Fibroblast of mammary gland (primary cell): ENCODE measurements at places on chromosomes 1 and 21.
A peak's percentile ranks its signal among the peaks of the same experiment; 100 is the strongest.

DNA sequence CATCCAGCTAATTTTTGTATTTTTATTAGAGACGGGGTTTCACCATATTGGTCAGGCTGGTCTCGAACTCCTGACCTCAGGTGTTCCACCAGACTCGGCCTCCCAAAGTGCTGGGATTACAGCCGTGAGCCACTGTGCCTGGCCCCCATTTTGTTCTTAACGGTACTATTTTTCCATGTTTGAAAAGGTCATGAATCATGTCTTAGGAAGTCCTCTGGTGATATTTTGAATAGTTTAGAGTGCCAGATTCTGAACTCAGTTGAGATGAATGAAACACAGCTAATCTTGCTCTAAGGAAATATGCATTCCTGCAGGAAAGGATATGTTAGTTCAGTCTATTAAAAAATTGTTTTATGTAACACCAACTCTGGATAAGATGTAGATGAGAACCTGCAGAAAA, 62.6 kb upstream of the ATP2B4 start:
- no peak for DNase-seq

DNA sequence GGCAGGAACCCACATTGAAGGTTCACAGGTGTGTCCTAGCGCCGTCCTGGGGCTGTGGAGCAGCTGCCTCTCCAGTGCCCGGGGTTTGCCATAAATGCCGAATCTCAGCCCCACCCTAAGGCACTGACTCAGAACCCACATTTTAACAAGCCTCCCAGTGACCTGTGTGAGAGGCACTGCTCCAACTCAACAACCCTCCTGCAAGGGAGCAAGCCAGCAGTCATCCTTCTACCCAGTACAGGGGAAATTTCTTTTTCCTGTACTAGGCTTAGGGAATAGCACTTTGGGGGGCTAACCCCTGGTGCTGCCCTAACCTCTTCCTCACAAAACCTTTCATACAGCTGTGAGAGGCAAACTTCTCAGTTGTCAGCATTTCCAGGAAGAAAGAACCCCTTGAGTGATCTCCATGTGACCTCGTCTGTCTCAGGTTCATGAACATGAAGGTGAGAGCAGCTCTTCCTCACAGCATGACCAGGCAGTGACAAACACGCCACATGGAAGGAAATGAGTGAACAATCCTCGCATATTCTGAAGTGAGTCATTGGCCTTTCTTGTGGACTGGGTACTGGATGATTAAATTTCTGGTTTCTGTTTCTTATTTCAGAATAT, 11.4 kb upstream of the BCAR3 start:
- DNase-seq: peak; percentile 90

DNA sequence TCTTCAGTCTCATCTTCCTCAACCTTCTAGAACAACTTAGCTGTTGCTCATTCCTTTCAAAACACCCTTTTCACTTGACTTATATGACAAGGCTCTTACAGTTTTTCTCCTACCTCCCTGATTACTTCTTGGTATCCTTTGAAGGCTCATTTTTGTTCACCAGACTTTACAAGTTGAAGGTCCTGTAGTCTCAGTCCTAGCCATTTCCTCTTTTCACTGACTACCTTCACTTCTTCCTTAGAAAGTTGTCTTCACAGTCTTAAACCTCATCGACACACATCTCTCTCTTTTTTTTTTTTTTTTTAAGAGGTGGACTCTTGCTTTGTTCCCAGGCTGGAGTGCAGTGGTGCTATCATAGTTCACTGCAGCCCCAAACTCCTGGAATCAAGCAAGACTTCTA, 6.6 kb upstream of the TP53BP2 start:
- no peak for DNase-seq

- DNase-seq: no peak
These were observed 14.6 kb downstream of the SLC35E2B start for GRCh38 chr1:1677718-1678580.

- DNase-seq: no peak
These were observed 293.3 kb upstream of the NR5A2 start for GRCh38 chr1:199734186-199734585.

DNA sequence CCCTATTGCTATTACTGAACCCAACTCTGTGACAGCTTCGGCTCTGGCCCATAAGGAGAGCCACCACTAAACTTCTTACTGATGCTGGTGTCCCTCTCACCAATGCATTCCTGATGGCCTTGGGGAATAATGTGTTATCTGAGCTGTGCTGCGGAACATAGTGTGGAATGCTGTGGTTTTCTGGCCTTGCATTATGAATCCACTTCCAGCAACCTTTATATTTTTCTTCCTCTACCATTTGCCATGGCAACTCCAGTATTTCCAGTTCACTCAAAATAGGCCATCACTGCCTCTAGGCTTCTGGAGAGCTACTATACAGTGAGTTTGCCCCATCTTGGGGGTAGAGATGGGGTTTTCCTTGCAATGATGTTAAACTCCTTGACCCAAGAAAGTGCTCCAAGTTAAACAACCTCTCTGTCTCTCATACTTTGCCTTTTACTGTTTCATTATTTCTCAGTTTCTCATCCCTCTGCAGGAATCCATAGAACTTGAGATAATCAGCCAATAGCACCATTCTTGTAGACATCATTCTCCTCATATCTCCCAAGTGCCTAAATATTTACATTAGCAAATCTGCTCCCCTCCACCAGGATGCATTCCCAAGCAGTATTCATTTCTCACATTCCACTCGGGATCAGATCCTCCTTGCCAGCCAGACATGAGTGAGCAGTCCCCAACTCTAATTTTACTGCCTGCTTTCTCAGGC, 11.1 kb upstream of the RAVER2 start:
- no peak for DNase-seq

- no peak for DNase-seq
These were observed 17.0 kb upstream of the GPR37L1 start for GRCh38 chr1:202105571-202106339.

- no peak for DNase-seq
These were observed 56.1 kb downstream of the ATP2B4 start for GRCh38 chr1:203682473-203683383.

- DNase-seq: peak; percentile 41
These were observed 25.0 kb upstream of the LAPTM5 start for GRCh38 chr1:30782361-30783255.

- no peak for DNase-seq
These were observed 507.0 kb downstream of the AJAP1 start for GRCh38 chr1:5161372-5161771.

GRCh38 chr1:176693697-176694329, 230.8 kb downstream of the PAPPA2 start:
- peak; percentile 59 for DNase-seq

GRCh38 chr1:236065509-236066005, 667 bp upstream of the NID1 start:
- no peak for DNase-seq

GRCh38 chr1:184929711-184930202, 44.6 kb downstream of the NIBAN1 start:
- no peak for DNase-seq

- DNase-seq: no peak
These were observed 4.7 kb downstream of the UROD start for GRCh38 chr1:45016767-45017166.

GRCh38 chr1:61120246-61120840, 38.0 kb downstream of the NFIA start:
- DNase-seq: no peak

- DNase-seq: no peak
These were observed 10.0 kb downstream of the SCNN1D start for GRCh38 chr1:1290238-1290731.

DNA sequence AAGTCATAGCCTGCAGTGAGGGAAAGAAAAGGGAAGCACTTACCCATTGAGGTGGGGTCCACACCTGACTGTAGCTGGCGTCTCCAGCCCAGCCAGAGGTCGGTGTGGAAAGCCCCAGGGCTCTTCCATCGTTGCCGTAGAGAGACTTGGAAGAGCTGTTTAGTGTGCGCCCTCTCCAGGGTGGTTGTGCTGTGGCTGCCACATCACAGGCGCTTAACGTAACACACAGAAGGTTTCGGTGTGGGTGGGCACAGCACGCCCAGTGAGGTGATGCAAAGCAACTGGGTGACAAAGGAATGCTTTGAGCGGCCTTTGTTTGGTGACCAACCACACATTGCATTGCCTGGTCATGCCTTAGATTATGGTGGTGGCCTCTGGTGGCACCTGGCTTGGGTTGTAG, 36.8 kb upstream of the KIF1B start:
- DNase-seq: no peak

GRCh38 chr1:216535751-216536150, 112.5 kb upstream of the USH2A start:
- no peak for DNase-seq

DNA sequence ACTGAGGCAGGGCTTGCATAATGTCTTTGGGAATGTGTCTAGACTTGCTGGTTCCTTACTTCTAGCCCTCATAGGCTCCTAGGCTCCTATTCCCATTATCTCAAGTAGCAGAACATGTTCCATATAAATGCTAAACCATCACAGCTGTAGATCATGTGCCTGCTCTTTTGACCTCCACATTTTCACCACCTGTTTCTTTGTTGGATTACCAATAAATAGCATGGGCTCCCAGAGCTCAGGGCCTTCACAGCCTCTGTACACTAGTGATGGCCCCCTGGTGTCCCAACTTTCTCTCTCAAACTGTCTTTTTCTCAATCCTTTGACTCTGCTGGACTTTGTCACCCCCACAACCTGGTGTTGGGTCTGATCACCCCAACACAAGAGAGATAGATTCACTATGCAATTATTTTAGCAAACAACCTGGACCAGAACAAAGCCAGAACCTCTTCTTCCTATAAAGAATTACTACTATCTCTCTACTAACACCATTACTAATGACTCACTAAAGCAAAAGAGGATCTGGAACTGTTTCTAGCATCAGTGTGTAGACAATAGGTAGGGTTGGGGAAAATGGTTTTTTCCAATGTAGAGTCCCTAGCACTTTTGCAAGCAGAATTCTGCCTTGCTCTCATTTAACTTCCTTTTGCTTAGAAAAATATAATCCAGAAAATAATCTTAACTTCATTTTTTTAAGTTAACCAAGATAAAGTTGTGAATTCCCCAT, 51.7 kb downstream of the WLS start:
- DNase-seq: no peak

- no peak for DNase-seq
These were observed 48.5 kb upstream of the LRRN2 start for GRCh38 chr1:204733869-204734596.

DNA sequence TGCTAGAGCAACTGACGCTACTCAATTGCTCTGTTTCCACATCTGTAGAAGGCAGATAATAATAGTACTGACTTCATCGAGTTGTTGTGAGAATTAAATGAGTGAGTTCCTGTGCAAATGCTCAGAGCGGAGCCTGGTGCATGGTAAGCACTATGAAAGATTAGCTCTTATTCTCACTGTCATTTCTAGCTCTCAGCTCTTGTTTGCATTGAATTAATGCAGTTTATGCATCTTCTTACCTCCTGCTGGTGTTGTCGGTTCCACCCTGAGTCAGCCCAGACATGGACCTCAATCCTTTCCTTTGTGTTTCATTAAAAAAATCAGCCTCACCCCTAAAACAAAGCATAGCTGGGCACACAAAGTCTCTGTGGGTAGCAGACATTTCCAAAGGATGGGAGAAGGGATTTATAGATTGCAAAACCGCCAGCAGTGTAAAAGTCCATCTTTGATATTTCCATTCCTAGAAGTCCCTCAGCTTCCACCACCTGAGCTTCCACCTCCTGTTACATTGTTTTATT, 254.4 kb upstream of the CSF3R start:
- DNase-seq: no peak

DNA sequence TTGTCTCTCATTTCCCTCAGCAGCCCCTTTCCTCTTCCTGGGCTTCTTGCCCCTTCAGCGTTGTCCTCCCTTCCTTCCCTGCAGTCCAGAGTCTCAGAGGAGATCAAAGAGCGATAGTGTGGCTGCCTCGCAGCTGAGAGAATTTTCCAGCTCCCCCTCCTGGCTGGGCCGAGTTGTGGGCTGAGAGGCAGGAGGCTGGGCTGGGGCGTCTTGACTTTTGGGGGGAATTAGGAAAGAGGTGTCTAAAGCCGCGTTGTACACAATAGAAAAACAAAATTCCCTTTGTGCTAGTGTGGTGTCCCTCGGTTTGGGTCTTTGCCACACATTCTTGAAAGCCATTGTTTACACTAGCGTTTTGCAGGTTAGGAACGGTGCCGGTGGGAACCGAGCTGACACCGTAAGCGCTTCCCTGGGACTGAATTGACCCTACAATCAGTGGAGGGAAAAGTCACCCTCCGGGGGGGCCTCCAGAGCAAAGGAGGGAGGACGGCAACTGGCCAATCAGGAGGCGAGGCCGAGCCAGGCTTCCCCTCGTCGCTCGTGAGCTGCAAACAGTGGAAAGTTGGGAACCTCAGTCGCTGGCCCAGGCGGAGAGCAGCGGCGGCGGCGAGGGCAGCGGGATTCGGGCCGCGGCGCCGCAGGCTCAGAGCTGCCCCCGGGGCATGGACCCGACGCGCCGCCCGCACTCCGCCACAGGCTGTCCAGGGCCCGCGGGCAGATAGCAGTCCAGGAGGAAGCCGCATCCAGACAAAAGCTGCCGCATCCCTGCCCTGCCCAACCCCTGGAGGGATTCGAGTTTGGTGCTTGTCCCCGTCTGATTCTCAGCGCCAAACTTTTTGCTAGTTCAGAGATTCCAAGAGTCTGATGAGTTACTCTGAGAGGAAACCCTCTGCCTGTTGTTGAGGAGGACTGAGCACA, at the start of gene HMCN1:
HMCN1 (plus strand) TSS at position 574 of the 918 bp plus-strand sequence. CDS start 389 bp downstream, outside the sequence.
- DNase-seq: peak; percentile 72

DNA sequence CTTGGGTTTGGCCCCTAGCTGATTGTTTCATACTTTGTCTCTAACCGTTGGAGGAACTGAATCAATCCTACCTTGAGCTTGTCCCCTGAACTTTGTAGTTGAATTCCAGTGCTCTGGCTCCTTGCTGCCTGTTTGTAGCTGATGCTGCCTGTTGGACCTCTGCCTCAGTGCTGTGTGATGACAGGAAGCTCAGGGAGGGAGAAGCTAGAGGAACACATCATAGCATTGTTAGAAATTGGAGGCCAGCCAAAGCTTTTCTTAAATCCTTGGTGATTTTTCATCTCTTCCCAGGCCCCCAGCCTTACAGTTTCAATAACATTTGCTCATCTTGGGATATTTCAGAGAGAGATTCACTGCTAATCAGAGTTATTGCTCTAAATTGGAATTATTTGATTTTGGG, 34.0 kb downstream of the MACF1 start:
- DNase-seq: peak; percentile 83

- peak; percentile 97 for DNase-seq
These were observed at the start of the genes C1orf50 and P3H1 for GRCh38 chr1:42766741-42767509. Gene C1orf50, plus strand, starts transcription at chr1:42767249. Its CDS starts 63 bp downstream, at chr1:42767312. Gene P3H1, minus strand, starts transcription at chr1:42767028. Its CDS starts 57 bp downstream, at chr1:42766971.

- no peak for DNase-seq
These were observed 53.0 kb downstream of the MAB21L3 start for GRCh38 chr1:116164150-116164549.

DNA sequence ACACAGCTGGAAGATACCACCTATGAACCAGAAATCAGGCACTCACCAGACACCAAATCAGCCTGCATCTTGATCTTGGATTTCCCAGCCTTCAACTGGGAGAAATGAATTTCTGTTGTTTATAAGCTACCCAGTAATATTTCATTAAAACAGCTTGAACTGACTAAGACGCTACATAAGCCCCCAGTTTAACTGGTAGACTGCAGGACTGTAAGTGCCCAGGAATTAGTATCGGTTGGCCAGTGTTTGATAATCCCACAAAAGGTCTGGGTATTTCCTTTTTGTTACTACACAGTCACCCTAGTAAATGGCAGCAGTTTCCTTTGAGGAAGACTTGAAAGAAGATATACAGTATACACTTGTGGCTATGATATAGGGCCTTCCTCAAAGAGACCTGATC, 7.3 kb upstream of the SLC35D1 start:
- no peak for DNase-seq

- DNase-seq: no peak
These were observed 3.6 kb downstream of the SLC35F3 start for GRCh38 chr1:233908092-233908491.
